ENCODE measurements at places on chromosomes 7 and 10.

DNA sequence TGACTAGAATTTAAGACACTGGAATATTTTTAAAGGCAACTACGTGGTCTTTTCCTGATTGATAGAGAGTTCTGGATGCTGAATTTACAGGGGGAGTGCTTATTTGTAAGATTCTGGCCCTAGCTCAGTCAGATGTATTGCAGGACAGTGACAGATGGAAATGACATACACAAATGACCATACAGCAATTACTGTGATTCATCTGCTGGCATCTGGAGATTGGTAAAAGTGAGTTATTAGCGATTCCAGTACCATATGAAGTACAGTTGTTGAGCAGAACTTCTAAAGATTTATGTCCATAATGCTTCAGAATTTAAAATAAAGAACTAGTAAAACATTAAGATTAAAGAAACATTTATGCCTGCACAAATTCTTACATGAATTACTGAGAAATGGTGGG, 243.2 kb downstream of the CRPPA start:
- no peak for DNase-seq

DNA sequence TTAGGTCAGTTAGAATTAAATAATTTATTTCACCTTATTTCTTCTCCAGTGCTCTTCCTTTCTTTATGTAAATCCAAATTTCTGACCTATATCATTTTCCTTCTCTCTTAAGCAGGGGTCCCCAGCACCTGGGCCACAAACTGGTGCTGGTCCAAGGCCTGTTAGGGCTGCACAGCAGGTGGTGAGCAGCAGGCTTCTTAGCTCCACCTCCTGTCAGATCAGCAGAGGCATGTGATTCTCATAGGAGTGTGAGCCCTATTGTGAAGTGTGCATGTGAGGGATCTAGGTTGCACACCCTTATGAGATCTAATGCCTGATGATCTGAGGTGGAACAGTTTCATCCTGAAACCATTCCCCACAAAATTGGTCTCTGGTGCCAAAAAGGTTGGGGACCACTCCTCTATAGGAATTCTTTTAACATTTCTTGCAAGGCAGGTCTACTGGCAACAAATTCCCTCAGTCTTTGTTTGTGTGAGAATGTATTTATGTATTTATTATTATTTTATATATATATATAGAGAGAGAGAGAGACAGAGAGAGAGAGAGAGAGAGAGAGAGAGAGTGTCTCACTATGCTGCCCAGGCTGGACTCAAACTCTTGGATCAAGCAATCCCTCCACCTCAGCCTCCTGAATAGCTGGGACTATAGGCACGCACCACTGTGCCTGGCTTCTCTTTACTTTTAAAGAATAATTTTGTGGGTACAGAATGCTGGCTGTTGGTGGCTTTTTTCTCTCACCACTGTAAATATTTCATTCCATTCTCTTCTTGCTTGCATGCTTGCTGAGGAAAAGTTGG, 4.3 kb upstream of the ABCC2 start:
- no peak for DNase-seq

DNA sequence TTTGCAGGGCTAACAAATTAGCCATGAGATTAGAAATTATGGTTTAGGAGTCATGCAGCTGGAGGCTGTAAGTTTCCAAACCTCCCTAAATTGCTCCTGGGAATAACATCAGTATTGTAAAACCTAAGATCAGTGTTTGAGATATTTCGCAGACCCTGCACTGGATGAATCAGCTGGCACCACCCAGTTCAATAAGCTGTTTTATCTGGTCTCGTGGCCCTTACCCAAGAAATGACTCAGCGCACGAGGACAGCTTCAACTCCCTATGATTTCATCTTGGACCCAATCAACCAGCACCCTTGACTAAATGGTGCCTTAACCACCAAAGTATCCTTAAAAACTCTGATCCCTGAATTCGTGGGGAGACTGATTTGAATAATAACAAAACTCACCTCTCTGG, 482.0 kb upstream of the PCDH15 start:
- no peak for DNase-seq

DNA sequence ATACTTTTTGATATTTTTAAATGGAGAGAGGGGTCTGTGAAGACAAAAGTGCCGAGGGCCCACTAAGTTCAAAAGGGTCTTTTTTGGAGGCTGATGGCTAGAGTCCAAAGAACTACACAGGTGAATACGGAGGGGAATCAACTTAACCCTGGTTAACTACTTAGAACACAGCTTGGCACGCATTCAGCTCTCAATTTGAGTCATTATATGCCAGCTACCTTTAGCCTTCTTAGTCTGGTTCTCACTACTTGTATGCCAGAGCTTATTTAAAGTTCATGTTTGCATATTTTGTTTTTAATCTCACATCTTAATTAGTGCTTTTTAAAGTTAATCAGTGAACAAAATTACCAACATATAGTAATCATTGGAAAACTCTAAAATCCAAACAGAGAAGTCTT, 80.8 kb downstream of the VWDE start:
- DNase-seq: no peak

GRCh38 chr10:48442090-48442808, 135.8 kb downstream of the MAPK8 start:
- no peak for DNase-seq

GRCh38 chr10:68235581-68235980, 3.7 kb upstream of the ATOH7 start:
- DNase-seq: no peak

GRCh38 chr10:114854906-114855305, 33.3 kb downstream of the FHIP2A start:
- DNase-seq: no peak

DNA sequence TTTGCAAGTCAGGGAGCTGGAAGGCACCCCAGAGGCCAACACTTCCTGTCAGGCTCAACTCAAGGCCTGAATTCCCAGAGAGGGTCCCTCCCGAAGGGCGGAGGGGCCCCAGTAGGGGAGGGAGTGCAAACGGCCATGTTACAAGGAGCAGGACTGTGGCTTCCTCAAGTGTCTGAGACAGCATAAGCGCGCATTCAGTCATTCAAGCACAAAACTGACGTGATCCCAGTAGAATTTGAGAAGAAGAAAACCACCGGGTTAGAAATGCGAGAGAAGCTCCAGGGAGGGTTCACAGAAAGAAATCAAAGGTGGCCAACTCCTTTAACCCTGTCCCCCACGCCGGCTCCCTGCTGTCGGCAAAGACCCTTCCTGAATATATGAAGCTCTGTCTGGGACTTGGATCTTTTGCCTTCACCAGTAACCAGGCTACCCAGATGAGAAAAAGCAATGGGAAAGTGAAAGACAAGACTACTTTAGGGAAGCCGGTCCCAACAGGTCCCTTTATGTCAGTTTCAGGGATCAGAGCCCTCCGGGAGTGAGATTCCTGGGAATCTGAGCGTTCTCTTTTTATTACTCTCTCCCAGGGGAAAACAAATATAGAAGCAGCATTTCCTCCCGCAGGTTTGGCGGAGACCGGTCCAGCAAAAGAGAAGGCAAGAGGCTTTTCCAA, 1.3 kb downstream of the AFAP1L2 start:
- DNase-seq: no peak

DNA sequence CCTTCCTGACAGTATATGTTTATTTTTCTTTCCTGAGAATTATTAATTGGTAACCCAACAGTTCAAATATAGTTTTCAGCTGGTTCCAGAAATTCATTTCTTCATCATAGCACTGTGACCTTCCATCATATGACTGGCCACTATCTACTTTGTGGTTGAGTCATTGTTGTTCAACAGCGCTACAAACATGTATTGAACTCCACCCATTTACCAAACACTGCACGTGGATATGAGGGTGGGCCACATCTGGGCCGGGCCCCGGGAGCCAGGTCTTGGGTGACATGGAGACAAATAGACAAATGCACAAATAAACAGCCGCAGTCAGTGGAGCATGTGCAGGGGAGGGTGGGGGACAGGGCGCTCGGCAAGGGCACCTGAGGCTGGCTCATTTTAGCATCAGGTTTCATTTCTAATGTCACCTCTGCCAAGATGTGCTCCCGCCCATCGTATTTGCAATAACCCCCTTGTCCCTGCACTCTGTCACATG, 24.0 kb upstream of the EEPD1 start:
- no peak for DNase-seq

DNA sequence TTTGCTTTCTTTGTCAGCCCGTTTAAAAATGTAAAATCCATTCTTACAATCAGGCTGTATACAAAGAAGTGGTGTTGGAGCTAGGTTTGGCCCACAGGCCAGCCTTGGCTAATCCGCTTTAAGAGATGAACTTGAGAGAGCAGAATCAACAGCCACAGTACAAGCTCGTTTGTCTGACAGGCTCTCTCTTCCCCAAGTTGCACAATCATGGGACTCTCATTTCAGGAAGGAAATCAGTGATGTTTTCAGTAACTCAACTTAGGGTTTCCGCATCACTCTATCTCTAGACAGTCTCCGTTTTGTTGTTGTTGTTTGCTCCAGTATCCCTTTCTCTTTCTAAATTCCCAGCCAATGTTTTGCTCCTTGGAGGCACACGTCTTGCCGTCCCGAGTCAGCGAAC, 582.0 kb upstream of the MKI67 start:
- no peak for DNase-seq

- no peak for DNase-seq
Observed at GRCh38 chr7:36005876-36006275, 147.2 kb upstream of the EEPD1 start.

DNA sequence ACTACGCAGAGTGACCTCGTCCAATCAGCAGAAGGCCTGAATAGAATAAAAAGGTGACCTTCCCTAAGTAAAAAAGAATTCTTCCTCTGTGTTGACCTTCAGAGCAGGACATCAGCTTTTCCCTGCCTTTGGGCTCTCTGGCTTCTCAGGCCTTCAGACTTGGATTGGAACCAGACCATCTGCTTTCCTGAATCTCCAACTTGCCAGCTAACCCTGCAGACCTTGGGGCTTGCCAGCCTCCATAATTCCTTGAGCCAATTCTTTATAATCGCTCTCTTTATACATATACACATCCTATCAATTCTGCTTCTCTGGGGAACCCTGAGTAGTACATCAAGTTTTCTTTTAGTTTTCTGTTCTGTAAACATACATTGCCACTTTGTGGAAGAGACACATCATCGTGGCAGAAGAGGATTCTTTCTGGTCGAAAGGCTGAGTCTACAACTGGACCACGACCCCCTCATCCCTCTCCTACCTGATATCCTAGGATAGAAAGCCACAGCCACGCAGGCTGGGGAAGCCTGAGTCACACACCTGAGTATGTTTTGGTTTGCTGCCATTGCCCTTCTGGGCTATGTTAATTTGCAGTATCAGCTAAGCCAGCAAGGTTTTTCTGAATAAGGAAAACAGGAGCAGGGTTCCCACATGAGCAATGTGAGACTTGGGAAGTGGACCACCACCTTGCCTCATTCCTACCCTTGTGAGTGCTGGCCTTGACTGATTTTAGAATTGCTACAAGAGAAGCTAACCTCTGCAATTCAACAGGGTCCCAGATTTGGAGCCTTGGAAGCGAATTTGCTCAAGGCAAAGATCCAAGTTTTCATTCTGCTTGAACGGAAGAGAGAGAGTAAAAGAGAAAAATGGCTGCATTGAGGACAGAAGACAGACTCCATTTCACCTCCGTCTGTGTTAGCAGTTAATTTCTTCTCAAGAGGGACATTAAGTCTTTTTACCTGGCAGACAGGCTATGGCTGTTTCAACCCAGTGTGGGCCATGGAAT, 445.2 kb upstream of the FZD8 start:
- DNase-seq: no peak

GRCh38 chr10:93357680-93358079, 124.5 kb downstream of the MYOF start:
- DNase-seq: no peak

DNA sequence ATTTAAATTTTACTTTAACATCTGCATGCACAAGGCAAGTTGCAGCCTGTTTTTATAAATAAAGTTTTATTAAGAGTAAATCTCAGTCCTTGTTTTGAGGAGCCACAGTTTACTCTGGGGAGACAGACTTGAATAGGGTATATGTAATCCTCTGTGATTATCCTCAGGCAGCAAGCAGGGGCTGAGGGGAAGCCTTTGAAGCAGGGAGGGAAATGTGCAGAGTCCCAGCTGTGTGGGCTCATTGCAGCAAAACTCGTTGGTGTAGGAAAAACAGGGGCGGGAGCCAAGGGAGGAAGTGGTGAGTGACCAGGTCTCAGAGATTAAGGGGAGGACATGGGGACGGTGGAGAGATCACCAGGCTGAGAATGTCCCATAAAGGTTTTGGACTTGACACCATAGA, 34.3 kb upstream of the SMC3 start:
- no peak for DNase-seq

GRCh38 chr7:130432886-130433285, 7.9 kb downstream of the CEP41 start:
- no peak for DNase-seq
